CD4-positive, alpha-beta memory T cell (primary cell): ENCODE measurements at places on chromosomes 4 and X.

- no peak for DNase-seq
Observed at GRCh38 chr4:139817657-139818452, 152.2 kb downstream of the MGST2 start.

DNA sequence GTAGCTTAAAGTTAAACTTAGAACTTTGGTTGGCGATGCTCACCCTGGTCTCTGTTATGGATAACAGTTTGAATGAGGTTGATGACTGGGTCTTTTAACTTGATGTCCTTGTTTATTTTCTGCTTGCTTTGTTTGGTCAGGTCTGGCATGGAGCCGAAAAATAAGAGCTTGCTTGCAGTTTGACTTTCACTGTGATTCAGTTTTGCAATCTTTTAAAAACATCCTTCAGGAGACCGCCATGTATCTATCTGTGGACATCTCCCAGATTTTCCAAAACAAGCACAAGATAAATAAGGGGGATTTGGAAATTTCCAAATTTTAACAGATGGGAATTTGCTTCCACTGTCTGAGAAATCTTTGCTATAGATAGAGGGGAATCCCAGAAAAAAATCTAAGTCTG lies 246.7 kb downstream of the PALLD start:
- DNase-seq: no peak

DNA sequence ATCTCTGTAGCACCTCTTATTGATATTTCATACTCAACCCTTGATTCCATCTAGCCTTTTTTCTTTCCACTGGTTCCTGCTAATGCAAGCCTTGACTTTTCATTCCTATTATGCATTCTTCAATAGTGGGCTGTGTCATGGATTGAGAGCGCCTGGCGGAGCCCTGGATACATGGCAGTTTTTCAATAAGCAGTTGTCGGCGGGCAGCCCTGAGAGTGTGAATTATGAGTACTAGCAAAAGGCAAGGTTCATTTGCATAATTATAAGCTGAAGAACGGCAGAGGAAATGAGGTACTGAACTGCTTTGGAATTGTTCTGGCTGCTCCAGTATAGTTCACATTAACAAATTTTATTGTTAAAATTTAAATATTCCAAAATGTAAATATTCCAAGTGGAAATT lies 339.7 kb upstream of the VCX start:
- DNase-seq: no peak

- DNase-seq: no peak
Observed at GRCh38 chrX:46676399-46677356, 82.2 kb downstream of the SLC9A7 start.

DNA sequence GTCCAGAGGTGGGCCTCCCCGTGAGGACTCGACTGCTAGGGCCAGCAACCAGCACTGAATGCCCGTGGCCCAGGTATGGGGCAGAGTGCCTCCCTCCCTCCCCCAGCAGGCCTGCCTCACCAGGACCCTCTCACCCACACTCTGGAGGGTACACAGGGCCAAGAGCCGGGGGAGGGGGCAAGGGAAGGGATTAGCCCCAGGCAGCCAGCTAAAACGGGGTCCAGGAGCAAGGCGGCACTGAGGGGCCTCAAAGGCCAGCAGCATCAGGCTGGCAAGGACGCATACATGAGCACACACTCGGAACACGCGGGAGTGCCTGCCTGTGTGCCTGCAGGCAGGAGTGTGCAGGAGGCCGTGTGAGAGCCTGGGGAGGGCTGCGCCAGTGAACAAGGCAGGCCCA lies 18.3 kb upstream of the DUSP9 start:
- DNase-seq: no peak

GRCh38 chr4:107187091-107187490 lies 151.0 kb upstream of the DKK2 start:
- DNase-seq: no peak

DNA sequence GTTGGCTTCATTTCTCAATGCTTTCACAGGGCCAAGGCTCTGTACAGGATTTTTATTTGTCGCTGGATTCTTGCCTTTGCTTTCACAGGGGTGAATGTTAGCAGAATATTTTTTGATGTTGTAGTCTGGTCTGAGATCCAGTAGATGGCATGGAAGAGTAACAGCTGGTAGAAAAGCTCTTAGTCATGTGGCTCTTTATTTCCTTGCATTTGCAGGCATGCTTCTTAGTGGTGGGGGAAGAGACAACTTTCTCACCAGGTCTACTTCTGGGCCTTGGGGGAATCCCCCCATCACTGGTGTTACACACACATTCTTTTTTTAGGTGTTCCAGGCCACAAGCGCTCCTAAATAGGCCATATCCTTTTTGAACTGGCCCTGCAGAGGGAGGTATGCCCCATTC lies 58.2 kb upstream of the DKK2 start:
- DNase-seq: peak; percentile 6

GRCh38 chrX:46575586-46575985 lies 2.0 kb downstream of the CHST7 start:
- DNase-seq: no peak

DNA sequence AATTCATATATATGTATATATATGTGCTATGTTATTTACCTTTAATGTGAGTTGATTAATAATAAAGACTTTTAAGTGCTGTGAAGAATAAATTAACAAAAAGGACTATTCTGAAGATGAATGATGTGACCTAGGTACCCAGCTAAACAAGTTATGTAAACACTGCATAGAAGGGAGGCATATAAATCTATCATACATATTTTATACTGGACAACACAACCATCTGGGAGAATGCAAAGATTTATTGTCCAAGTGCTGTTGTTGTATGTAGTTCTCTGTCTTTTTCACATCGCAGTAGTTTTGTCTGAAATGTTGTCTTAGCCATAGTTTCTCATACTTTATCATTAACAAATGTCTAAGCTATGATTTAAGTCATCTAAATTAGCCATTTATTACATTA lies 337.6 kb downstream of the PCDH18 start:
- no peak for DNase-seq

DNA sequence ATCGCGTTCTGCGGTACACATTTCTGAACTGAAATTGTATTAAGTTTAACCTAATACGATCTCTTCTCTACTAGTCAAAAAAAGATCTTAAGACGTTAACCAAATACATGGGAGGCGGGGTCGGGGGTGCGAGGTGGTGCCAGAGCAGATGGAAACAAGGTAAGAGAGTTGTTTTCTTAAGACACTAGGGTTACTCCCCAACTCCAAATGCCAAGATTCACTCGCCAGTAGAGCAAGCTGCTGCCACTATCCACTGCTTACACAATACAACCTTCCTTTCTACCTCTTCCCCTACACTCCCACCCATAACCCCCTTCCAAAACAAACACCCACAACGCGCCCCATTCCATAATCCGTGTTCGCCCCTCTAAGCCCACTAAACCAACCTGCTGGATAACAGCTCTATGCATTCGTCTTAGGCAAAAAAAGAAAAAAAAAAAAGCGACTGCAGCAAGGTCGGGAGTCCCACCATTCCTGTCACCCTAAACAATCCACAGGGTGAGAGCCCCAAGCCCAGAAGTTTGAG lies 1.3 kb downstream of the LCORL start:
- DNase-seq: no peak

DNA sequence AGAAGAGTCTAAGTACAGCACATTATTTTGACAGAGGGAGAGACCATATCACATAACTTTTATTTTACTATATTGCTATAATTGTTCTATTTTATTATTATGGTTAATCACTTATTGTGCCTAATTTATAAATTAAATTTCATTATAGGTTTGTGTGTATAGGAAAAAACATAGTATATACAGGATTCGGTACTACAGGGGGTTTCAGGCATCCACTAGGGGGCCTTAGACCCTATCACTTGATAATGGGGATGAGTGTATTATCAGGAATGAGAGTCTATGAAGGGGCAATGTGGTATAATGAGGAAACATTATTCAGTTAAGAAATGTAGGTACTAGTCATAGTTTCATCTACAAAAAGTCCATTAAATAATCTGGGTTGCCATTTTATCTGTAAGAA lies 833.1 kb downstream of the C4orf33 start:
- no peak for DNase-seq

DNA sequence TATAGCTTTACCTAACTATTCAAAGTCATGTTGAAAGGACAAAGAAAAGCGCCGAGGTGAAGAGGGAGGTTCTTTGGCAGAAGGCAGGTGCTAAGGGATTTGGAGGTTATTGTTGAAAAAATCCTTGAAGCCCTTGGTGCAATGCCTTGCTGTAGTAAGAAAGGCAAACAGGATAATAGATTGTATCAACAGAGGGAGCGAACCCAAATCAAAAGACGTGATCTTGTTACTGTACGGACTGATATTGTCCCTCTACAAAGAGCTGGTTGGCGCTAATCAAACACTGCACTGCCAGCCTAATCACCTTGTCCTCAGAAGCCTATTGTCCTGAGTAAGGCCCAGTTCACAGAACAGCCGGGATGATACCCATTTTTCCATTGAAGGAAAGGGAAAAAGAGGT lies 182.9 kb downstream of the ZIC3 start:
- DNase-seq: no peak

DNA sequence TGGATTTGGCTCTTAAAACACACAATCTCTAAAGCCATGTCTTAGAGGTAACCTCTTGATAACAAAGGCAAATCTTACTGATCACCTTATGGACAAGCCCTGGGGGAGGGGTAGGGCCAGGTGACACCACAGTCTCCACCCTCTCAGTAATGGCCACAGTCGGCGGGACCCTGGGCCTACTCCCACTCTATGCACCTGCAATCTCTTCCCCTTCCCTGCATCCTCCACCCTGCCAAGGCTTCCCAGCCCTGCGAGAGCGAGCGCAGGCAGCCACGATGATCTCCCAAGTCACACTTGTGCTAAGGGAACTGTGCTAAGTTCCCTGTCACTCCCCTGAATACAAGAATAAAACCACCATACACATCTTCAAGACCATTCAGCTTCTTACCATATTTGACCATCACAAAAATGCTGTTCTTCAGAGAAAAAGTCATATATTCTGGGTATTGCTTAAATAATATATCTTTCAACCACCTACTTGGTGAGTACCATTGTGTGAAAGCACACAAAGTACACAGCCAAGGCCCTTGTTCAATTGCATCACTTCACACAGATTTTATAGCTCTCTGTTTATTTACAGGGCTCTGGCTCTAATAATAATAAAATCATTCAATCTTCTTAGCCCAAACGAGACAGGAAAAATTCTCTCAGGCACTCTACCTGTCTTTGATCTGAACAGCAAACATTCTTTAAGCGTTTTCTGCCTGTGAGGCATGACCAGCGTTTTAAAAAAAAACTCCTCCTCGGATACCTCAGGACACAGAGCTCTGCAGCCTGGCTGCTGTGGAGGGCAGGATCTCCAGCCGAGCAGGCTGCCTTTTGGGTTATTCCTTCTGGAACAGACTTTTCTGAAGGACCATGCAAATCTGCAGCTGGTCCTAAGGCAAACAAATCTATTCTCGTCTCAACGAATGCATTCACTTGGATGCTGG lies 115.7 kb upstream of the MAP3K15 start:
- no peak for DNase-seq

GRCh38 chr4:76187152-76187551 lies 26.5 kb downstream of the SCARB2 start:
- DNase-seq: no peak

DNA sequence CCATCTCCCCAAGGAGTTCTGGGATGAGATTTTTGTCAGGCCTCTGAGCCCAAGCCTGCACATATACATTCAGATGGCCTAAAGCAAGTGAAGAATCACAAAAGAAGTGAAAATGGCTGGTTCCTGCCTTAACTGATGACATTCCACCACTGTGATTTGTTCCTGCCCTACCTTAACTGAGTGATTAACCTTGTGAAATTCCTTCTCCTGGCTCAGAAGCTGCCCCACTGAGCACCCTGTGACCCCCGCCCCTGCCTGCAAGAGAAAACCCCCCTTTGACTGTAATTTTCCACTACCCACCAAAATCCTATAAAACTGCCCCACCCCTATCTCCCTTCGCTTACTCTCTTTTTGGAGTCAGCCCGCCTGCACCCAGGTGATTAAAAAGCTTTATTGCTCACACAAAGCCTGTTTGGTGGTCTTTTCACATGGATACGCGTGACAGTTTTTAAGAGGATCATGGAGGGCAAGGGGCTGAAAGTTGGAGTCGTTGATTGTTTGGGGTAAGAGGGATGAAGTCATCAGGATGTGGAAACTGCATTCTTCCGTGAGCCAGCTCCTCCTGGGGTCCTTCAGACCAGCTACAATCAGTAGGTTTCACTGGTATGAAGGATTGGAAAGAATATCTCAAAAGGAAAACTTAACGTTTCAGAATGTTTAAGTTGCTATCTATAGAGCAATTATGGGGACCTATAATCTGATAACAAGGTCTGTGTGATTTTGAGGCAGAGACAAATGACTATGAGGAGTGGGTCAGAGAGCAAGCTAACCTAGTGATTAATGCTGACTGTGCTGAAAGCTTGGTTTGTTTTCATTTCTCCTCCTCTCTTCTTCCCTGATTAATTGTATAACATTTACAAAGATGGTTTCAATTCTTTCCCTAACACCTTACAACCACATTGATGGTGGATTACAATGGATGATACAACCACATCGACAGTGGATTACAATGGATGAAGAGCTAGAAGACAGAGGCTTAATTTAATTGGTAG lies 28.6 kb upstream of the MAGEA11 start:
- DNase-seq: no peak

GRCh38 chr4:73979407-73979957 lies 2.3 kb downstream of the PF4 start:
- no peak for DNase-seq
